Activated naive CD4-positive, alpha-beta T cell (primary cell): ENCODE measurements at places on chromosomes 1 and 21.

DNA sequence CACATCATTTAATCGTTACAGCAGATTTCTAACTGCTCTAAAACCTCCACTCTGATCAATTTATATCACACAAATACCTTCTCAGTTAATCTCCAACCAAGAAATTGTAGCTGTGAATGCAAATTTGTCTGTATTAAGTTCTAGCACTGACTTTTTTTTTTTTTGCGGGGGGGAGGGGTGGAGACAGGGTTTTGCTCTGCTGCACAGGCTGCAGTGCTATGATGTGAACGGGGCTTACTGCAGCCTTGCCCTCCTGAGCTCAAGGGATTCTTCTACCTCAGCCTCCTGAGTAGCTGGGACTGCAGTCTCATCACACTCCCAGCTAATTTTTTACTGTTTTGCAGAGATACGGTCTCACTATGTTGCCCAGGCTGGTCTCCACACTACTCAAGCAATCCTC lies 163.6 kb downstream of the RERE start:
- no peak for DNase-seq

DNA sequence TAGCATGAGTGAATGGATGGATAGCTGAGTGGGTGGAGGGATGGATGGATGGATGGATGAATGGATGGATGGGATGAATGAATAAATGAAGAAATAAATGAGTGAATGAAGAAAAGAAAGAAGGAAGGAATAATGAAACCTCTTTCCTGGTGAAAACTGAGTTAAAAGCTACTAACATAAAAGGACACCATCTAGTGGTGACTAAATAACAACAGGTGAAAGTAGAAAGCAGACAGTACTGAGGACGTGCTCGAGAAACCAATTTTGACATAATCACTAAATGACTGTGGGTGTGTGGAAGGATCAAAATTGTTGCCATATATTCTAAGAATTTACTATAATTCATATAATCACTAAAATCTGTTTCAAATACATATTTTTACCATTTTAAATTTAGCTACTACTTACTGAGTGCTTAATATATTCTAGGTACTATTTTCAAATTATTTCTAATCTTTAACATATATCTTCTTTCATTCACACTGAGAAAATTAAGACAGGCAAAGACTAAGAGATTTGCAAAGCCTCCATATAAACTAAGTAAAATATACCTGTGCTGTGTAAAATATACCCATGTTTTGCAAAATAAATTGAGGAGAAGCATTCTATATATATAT lies 522.9 kb downstream of the LRRIQ3 start:
- no peak for DNase-seq

- DNase-seq: no peak
Measured at GRCh38 chr1:106498238-106498637, 558.2 kb upstream of the PRMT6 start.

DNA sequence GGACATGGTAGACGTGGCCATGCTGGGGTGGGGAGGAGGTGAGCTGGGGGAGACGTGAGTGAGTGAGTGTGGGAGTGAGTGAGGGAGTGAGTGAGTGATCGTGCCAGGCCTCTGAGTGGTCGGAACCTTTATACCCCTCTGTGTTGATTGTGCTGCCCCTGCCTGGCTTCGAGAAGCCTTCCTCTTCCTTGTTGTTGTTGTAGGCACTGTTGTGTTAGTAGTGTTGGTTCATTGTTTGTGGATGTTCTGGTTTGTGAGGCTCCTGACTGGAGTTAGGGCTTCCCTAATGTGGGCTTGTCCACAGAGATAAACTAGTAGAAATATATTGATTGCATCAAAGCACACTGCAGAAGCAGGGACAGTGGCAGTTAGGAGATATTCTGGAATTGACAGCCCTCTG lies at the start of gene KRTAP10-3:
Gene KRTAP10-3 (minus strand): TSS at position 101 of the 400 bp plus-strand sequence. CDS start 80 bp downstream, at position 21.
- DNase-seq: no peak

DNA sequence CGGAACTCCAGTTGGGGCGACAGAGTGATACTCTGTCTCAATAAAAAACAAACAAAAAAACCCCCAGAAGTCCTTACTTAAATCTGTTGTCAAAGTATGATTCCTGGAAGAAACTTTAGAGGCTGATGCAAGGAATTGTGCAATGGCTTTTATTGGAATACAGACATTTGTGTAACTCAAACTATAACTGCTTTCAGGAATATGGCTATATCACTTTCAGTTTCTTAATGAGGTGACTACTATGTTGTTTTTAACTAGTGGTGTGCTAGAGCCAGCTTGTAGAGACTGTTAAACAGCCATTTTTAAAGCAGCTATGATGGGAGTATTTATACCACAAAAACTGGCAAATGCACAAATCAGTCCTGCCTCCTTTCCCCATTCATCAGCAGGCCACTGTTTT lies 22.7 kb upstream of the DNAJC28 start:
- no peak for DNase-seq

- DNase-seq: no peak
Measured at GRCh38 chr1:183993132-183993531, 44.4 kb downstream of the COLGALT2 start.

- DNase-seq: no peak
Measured at GRCh38 chr21:34075760-34076660, 2.6 kb downstream of the MRPS6 start.

- DNase-seq: no peak
Measured at GRCh38 chr1:243494741-243495431, 239.0 kb downstream of the SDCCAG8 start.

DNA sequence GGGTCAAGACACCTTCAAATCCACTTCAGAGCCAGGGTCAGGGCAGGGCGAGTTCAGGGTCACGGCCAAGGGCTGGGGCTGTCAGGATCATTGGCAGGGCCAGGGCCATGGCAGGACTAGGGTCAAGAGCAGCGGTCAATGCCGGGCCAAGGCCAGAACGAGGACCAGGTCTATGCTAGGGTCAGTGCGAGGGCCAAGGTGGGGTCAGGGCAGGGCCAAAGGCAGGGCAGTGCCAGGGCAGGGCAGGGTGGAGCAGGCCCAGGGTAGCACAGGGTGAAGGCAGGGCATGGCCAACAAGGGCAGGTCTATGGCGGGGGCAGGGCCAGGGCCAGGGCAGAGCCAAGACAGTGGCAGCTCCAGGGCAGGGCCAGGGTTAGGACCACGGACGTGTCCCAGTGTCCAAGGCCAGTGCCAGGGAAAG lies 154.0 kb downstream of the LIPI start:
- DNase-seq: no peak

DNA sequence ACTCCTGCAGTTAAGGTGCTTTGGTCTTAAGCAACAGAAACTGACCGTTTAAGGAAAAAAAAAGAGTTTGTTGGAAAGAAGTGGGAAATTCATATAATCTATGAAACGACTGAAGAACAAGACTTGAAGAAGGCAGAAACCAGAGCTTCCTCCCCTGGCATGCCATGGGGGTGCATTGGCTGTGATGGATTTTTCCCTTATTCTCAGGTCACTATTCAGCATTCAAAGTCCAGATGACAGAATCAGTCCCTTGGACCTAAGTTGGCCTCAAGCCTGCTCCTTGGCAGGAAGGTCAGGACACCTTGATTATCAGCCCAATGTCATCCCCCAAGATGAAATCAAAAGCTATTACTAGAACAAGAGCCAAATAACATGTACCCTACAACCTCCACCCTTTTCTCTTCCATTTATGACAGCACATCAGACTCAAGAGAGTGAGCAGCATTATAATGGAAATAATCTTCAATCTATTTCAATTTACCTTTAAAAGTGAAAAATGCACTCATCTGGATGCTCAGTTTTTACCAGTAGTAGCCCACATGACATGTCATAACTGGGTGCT lies 15.8 kb upstream of the TMEM9 start:
- DNase-seq: no peak

- DNase-seq: no peak
Measured at GRCh38 chr1:216054600-216054999, 368.6 kb downstream of the USH2A start.

GRCh38 chr1:242787968-242788367 lies 263.5 kb upstream of the PLD5 start:
- DNase-seq: no peak

DNA sequence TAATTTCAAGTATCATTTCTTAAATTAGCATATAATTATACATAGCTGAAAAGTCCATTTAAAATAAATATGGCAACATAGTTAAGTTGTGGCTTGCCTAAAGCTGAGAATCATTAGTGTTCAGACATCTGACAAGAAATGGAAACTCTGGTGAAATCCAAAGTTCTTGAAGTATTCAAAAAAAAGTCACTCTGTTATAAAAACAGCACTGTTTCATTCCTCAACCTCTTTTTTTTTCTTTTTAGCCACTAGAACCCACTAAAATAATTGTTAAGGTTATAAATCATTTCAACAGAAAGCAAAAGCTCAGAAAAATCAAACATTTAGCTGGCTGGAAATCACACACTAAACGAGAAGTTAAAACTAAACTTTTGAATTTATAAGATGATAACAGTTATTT lies 476.7 kb downstream of the LTN1 start:
- no peak for DNase-seq

- no peak for DNase-seq
Measured at GRCh38 chr1:240498335-240498734, 113.6 kb downstream of the GREM2 start.

DNA sequence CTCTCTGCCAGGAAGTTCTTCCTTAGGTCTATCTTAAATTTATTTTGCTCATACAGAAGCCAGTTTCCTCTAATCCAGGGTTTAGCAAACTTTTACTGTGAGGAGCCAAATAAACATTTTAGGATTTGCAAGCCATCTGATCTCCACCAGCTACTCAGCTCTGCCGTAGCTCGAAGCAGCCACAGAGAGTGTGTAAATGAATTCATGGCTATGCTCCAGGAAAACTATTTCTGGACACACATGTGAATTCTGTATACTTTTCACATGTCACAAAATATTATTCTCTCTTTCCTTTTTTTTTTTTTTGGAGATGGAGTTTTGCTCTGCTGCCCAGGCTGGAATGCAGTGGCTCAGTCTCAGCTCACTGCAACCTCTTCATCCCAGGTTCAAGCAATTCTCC lies 13.4 kb upstream of the AGTRAP start:
- DNase-seq: no peak

DNA sequence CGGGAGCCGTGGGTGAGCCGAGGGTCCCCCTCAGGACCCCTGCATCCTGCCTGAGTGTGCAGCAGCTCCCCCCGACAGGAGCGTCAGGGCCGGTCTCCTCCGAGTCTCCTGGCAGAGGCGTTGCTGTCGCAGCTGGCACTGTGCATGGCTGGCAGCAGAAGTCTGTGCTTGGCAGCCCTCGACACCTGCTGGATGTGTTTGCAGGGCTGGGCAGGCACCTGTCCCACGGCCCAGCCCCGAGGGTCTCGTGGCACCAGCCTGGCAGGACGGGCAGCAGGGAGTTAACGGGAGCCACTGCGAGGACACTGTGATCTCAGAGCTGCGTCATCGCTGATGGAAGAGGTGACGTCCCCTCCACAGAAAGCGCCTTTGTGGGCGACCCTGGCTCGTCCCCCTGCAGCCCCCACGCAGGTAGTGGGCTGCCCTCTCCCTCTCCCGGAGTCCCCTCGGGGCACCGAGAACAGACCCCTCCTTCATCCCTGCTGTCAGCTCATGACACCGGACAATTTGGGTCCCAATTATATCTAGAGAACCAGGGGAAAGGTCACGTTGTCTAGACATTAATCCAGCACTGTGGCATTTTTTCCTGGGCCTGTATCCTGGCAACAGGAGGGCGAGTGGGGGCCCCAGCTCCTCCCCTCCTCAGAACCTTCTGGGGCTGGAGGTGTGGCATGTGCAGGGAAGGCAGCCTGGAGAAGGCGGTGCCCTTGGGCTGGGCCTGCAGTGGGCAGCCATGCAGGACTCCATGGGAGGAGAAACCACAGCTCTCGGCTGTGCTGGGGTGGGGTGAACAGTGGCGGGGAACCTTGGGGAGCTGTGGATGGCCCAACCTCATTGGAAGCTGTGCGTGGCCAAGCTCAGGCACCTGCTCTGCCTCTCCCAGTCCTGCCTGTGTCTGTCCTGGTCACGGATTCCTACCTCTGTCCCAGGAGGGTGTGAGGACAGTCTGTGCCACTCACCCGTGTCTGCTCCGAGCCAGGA lies 15.4 kb downstream of the COL18A1 start:
- DNase-seq: no peak

DNA sequence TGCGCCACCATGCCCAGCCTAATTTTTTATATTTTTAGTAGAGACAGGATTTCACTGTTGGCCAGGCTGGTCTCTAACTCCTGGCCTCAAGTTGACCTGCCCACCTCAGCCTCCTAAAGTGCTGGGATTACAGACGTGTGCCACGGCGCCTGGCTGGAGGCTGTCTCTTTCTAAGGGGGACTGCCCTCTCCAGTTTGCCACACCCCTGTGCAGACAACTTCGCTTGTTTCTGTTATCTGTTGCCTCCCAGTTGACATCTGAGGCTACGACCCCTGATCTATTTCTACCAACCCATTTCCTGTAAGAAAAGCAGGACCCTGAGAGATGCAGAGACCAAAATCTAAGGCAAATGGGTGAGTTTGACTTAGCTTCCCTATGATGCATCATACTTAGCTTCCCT lies 24.0 kb upstream of the VASH2 start:
- DNase-seq: no peak

DNA sequence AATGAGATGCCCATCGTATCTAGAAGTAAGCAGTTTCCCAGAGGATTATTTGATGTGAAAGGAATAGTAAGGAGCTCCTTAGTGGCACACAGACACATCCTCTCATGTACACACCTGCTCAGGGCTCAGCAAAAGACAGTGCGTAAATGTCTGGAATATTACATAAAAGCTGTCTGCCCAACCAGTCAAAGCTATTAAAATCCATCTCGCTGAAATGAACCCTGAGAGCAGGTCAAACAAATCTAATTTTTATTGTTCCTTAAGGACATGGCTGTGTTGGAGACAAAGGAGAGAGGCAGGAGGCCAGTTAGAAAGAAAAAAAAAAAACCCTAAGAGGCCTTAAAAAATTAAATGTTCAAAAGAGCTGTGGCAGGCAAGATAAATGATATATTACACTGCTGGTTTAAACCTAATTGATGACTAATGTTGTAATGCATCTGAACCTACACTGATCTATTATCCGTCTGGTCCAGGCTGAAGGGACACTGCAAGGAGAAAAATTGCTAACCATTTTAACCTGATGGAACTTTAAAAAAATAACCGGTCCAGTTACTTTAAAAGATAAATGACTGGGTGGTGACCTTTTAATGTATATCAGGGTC lies 58.5 kb upstream of the FGGY start:
- DNase-seq: no peak

- no peak for DNase-seq
Measured at GRCh38 chr1:48266576-48266975, 44.1 kb downstream of the SLC5A9 start.

GRCh38 chr1:110360431-110360830 lies 21.3 kb downstream of the RBM15 start:
- DNase-seq: no peak
